ENCODE measurements at places on chromosomes 2 and 18.

DNA sequence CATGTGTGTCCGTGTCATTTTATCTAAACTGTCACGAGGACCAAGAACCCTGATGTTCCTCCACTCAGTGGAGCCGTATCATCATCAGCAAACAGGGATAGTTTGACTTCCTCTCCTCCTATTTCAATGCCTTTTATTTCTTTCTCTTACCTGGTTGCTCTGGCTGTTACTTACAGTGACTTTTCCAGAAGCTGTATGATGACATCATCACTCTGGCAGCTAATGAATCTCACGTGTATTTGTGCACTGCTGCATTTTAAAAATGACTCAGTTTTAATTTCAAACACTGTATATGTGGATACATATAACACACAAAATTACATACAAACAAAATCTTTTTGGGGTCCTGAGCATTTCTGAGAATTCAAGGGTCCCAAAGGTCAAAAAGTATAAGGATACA is 481.4 kb downstream of the CDH2 start:
- DNase-seq: no peak

- DNase-seq: no peak
Measured at GRCh38 chr2:102022884-102023539, 31.3 kb downstream of the IL1R2 start.

- no peak for DNase-seq
Measured at GRCh38 chr2:56450772-56451171, 267.0 kb downstream of the CCDC85A start.

DNA sequence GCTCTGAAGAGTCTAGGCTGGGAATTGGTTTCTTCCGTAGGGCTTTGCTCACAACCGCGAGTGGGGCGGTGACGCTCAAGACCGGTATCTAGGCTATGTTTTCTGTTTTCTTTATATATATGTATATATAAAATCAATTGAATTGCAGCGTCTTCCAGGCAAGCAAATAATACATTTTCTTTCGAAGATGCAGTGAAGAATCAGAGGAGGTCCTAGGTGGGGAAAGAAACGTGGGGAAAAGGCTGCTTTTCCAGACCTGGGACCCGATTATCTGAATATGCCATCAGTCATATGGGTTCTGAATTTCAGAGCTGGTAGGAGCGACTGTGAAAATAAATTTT is 714 bp upstream of the SCN9A start:
- DNase-seq: no peak

DNA sequence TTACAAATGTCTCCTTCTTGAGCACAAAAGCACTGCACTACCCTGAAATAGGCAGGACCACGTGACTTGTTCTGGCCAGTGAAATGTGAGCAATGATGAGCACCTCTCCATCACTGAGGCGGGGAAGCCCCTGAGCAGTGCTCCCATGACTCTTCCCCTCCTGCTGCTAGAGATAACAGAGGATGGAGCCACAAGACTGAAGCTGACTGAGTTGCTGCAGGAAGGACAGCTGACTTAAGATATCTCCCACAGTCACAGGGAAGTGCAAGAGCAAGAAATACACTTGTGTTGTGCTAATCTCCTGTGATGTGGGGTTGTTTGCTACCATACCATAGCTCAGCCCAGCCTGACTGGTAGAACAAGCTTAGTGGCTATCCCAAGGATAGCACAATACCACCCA is 38.7 kb downstream of the STK39 start:
- DNase-seq: no peak

DNA sequence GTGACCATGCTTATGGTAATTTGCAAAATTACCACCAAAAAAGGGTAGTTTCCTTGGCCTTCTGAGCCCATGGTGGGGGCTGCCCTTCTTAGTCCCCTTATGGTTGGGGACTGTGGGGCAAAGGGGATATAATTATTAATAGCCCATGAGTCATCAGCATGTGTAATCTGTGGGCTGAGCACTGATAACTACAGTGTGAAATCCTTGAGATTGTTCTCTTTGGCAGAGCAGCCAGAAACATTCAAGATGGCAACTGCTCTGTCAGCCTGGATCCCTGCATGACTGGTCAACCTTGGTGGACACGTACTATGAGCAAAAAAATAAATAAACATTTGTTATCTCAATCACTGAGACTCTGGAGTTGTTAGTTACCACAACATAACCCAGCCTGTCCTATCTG is 61.3 kb downstream of the MGAT4A start:
- no peak for DNase-seq

- DNase-seq: no peak
Measured at GRCh38 chr2:176812246-176812775, 400.3 kb upstream of the HNRNPA3 start.

- no peak for DNase-seq
Measured at GRCh38 chr18:72128649-72129048, 415.5 kb downstream of the CBLN2 start.

DNA sequence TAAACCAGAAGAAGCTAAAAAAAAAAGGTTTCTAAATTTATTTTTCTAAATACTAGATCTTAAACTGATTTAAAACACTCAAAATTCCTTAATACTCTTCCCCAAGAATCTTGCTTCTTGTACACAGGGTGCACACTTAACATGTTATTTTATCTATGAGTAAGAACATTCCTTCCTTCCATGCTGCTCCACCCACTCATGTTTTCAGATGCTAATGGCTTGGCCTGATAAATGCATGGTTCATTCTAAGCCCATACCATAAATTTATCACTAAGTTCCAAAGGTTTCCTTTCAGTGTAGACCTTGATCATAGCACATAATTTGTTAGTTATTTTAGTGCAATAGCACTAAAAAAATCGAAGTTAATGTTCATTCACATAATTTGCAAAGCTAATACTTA is 8.1 kb downstream of the FBXO48 start:
- no peak for DNase-seq

DNA sequence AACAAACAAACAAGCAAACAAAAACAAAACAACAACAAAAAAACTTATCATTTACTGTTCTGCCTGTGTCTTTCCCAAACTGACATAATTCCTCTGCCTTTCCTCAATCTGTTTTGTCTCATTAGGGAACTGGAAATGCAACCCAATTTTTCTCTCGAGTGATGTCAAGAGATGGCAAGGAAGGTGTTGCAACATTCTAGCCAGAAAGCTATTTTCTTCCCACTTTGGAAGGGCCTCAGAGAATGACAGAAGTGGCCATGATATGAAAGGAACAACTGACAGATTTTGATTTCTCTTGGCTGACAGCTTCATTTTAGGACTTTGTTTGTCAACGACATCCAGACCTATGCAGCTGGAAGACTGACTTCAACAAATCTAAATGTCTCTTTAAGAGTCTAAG is 24.7 kb downstream of the RND3 start:
- no peak for DNase-seq

GRCh38 chr2:11777066-11777782 is 30.8 kb downstream of the LPIN1 start:
- DNase-seq: no peak
